ENCODE measurements at places on chromosomes 5 and 9.

DNA sequence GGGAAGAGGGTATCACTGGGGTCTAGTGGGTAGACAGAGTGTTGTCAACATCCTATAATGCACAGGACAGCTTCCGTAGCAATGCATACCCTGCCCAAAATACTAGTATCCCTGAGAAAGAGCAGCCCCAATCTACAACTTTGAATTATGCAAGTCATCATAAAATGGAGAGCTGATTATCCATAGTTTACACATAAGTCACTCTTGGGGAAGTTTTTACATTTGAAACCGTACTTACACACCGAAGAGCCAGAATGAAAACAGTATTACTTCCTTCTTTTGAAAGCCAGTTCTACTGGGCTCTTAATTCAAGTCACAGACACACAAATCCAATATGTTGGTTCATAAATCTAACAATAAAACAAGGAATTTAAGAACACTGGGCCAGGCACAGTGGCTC is 21.6 kb downstream of the RNF145 start:
- DNase-seq, result peak; percentile 87

- DNase-seq, result peak; percentile 11
These were observed 179.7 kb downstream of the PIK3R1 start for GRCh38 chr5:68395302-68395701.

GRCh38 chr5:444226-444625 is 1.2 kb downstream of the EXOC3 start:
- peak; percentile 16 for DNase-seq

DNA sequence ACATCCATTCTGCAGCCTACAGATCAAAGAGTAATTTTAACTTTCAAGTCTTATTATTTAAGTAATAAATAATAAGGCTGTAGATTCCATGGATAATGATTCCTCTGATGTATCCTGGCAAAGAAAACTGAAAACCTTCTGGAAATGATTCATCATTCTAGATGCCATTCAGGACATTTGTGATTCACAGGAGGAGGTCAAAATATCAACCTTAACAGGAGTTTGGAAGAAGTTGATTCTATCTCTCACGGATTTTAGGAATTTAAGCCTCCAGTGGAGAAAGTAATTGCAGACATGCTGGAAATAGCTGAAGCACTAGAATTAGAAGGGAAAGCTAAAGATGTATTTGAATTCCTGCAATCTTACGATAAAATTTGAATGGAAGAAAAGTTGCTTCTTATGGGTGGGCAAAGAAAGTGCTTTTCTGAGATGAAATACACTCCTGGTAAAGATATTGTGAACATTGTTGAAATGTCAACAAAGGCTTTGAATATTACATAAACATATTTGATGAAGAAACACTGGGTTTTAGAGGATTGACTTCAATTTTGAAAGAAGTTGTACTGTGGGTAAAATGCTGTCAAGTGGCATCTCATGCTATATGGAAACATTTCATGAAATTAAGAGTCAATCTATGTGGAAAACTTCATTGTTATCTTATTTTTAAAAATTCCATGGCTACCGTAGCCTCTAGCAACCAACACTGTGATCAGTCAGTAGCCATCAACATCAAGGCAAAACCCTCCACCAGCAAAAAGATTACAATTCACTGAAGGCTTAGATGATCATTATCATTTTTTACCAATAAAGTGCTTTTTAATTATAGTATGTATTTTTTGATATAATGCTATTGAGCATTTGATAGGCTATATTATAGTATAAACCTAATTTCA is 1141.0 kb downstream of the CDH12 start:
- DNase-seq, result no peak

DNA sequence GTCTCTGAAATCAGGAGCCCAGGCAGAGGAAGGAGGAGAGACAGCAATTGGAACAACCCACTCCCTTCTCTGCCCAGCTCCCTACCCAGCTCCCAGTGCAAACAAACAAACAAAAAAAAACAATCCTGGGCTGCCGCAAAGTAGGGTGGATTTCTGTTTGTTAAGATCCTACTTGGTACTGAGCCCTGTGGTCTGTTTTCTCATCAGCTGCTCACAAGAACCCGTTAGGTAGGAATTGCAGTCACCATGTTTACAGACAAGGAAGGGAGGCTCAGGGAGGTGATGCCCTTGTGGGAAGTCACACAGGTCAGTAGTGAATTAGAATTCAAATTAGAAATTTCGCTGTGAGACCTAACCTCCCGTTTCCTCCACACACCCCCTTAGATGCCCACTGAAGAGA is 128.8 kb upstream of the RAD23B start:
- no peak for DNase-seq

GRCh38 chr5:77073667-77074066 is 13.4 kb downstream of the ZBED3 start:
- DNase-seq, result no peak

DNA sequence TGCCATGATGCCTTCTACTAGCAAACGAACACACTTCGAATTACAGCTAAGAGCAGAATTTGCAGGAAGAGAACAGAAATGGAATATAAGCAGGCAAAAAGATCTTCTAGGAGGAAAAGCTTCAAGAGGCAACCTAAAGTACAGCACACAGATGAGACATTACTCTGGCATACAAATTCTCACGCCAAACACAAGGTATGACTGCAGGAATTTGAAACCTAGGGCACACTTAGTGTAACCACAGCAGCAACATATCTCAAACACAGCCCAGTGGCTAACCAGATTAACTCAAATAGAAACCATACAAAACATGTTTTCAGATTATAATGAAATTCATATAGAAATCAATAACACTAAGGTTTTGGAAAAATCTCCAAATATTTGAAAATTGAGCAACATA is 481.0 kb upstream of the RGMB start:
- no peak for DNase-seq

- no peak for DNase-seq
These were observed 95.8 kb upstream of the CD180 start for GRCh38 chr5:67292201-67292940.

DNA sequence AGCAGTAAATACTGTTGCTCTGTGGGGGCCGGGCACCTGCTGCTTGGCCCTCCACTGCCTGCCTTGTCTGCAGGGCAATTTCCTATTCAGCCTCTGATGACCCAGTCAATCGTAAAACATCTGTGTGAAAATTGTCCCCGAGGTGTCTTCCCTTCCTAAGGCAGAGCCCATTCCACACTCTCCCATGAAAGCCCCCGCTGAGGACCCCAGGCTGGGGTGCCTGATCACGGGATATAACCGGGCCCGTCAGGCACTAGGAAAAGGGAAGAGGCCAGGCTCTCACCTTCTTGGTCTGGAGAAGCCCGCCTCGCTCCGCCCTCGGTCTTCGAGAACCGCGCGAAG is 27.2 kb upstream of the SCGB3A1 start:
- no peak for DNase-seq

- DNase-seq, result peak; percentile 42
These were observed 138.1 kb downstream of the ATPSCKMT start for GRCh38 chr5:10111571-10111970.

DNA sequence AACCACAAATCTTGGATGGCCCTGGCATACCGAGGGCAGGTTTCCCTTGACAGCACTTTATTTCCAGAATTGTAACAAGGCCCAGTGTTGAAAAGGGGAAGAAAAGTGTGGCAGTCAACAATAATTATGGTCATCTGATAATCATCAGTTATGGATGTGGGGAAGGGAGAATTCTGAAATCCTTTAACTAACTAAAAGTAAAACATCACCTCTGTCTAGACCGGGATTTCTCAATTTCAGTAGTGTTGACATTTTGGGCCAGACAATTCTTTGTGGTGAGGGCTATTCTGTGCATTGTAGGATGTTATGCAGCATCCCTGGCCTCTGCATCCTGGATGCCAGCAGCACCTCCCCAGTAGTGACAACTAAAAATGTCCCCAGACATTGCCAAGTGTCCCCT is 140.4 kb downstream of the PSAT1 start:
- DNase-seq, result no peak

DNA sequence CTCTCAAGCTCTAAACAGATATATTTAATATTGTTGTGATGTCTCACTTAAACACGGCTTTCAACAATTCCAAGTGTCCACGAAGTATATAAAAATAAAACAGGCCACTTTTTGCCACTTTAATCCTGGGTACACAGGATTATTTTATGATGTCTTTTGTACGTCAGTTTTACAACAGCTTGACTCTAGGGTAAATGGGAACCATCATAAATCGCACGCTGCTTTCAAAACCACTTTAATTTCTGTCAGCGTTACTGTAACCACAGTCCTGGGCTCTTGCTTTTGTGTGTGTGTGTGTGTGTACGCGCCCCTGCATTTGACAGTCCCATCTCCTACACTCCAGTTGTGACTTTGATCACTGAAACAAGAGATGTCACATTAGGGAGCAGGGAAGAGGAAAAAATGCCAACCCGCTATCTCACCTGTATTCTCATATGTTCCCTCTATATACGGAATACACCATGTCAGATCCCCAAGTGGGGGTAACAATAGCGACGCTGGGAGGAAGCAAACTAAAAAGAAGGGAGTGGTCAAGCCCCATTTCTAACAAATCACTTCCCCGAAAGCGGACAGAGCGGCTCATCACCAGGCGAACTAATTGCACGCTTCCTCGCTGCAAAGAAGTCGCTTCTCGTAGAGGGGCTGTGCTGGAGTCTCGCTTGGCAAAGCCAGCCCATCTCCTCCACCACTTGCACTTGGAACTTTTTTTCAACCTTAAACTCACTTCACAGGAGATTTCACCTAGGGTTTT is 1.2 kb downstream of the BNC2 start:
- DNase-seq, result no peak

DNA sequence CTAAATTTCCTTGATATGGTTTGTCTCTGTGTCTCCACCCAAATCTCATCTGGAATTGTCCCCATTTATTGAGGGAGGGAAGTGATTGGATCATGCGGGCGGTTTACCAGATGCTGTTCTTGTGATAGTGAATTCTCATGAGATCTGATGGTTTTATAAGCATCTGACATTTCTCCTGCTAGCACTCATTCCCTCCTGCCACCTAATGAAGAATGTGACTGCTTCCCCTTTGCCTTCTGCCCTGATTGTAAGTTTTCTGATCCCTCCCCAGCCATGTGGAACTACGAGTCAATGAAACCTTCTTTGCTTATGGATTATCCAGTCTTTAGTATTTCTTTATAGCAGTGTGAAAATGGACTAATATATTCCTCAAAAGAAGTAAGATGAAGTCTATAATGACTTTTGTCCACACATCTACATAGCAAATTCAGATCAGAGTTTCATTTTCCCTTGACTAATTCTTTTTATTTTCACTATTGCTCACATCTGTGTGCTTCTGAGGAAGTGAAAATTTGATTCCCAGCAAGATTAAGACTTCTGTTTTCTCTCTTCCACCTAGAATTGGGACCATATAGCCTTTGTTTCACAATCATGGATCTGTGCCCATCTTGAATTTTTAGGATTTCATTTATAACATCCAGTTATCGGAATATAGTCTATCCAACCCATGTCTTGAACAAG is 393.5 kb downstream of the DMAC1 start:
- peak; percentile 67 for DNase-seq

DNA sequence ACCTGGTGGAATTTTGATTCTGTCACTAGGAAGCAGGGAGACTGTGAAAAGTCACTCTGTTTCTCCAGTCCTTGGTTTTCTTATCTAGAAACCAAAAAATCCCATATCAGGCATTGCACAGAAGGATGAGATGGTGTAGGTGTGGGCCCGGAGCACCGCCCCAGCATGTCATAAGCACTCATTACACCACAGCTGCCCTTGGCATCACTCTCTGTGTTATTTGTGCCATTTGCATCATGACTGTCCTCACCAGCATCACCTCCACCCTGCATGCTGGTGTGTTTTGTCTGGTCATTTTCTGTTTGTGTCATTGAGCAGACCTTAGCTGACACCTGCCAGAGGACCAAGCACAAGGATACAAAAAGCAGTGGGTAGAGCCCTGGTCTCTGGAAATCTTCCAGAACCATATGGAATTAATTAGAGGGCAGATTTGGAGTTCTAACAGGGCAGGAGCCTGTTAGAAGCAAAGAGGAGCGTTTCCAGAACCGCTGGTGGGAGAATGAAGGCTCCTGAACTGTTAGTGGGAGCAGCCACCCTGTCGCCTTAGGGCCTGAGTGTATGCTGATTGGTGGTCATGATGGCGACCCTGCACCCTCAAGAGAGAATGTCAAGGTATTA is 99.3 kb downstream of the AMBP start:
- DNase-seq, result no peak

DNA sequence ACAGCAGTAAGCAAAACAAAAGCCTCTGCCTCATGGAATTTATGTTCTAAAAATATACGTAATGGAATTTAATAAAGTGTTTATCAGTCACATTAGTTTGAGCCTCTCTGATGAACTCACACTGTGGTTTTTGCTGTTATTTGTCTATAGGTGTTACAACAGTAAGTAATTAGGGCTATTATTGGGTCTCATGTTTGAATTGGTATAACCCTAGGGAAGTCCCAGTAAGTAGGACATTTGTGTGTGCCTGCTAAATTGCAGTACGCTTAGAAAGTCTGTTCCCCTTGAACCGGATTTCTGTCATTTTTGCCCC is 197.6 kb downstream of the NR3C1 start:
- no peak for DNase-seq

GRCh38 chr9:123445116-123445515 is 89.1 kb downstream of the CRB2 start:
- DNase-seq, result no peak

- DNase-seq, result no peak
These were observed 139.1 kb upstream of the MAP3K1 start for GRCh38 chr5:56676091-56676768.

- no peak for DNase-seq
These were observed 180.8 kb downstream of the FBN2 start for GRCh38 chr5:128357226-128357625.

GRCh38 chr5:77443670-77444069 is 48.4 kb downstream of the WDR41 start:
- no peak for DNase-seq

- peak; percentile 96 for DNase-seq
These were observed 10.8 kb downstream of the KCNV2 start for GRCh38 chr9:2727966-2728613.

DNA sequence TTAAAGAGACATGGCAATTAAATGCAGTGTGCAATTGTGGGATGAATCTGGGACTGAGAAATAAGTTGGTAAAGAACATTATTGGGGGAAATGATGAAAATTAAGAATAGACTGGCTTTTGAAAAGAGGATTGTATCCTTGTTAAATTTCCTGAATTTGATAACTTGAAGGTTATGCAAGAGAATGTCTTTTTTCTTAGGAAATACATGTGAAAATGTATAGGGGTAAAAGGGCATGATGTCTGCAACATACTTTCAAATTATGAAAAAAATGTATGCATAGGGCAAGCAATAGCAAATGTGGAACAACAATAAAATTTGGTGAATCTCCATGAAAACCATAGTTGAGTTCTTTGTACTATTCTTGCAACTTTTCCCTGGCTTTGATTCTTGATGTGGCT is 24.1 kb downstream of the PTTG1 start:
- no peak for DNase-seq

DNA sequence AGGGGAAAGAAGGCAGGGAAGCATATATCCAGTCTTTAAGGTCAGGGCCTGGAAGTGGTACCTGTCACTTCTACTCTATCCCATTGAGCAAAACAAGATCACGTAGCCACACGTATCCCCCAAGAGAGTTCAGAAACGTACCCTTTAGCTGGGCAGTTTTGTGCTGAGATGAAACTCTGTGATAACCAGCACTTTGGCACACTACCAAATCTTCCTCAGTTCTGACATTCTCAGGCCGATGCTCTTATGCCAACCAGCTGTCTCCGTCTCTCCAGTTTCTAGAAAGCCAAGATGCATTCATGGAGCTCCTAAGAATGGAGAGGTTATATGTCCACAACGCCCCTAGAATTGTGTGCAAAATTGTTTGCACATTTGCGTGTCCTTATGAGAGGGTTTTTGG is 176.6 kb upstream of the MSX2 start:
- no peak for DNase-seq

- no peak for DNase-seq
These were observed 165.9 kb downstream of the MTRR start for GRCh38 chr5:8034852-8035251.

GRCh38 chr9:98890256-98890655 is 53.5 kb upstream of the COL15A1 start:
- no peak for DNase-seq
